Stimulated activated CD8-positive, alpha-beta memory T cell treated with anti-CD3 and anti-CD28 coated beads, Interleukin-7, amount 100 ng/mL, for 1 hour (primary cell): ENCODE measurements at places on chromosomes 1 and 21.

DNA sequence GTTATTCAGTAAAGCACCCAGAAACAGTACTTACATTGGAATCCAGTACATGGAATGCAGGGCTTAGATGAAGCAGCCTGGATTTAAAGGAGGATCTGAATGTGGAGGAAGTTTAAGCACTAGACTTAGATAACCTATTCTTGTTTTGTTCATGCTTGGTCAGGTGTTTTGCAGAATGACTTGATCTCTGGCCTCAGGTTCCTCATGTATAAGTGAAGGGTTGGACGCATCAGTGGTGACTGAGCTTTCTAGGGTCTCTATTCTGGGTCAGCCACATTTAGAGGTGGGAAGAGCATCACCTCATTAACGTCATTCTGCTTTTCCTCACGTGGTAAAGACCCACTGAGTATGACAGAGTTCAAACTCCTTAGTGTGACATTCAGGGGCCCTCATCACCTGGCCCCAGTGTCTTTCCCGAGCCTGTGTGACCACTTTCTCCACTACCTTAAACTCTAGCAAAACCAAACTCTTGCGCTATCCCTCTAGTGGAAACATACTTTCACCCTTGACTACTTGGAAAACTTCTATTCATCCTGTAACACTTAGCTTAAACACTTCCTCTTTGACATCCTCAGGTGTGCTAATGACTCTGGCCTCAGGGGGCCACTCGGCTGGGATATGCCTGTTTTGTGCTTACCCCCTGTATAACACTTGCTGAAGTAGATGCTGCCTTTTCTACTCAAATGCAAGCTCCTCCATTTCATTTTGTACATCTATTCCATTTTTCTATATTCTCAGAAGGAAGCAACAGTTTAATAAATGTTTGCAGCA is 871 bp upstream of the ERICH3 start:
- DNase-seq = no peak

- no peak for DNase-seq
These were observed 41.0 kb upstream of the USP25 start for GRCh38 chr21:15688809-15689208.

DNA sequence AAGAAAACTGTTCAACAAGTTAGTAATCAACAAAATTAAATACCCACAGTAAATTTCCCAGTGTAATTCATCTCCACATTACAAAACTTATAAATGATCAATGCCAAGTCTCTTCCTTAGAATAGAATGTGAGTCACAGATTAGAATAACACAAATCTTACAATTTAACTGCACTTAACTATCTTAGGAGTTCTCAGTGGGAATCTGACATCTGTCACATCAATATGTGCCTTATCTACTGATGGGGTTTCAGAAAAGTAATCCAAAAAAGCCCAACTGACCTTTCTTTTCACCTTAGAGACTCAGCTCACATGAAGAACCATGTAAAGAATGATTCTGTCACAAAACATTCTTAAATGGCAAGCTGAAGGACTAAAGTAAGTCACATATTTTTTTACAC is 141.4 kb downstream of the RERE start:
- DNase-seq = no peak

DNA sequence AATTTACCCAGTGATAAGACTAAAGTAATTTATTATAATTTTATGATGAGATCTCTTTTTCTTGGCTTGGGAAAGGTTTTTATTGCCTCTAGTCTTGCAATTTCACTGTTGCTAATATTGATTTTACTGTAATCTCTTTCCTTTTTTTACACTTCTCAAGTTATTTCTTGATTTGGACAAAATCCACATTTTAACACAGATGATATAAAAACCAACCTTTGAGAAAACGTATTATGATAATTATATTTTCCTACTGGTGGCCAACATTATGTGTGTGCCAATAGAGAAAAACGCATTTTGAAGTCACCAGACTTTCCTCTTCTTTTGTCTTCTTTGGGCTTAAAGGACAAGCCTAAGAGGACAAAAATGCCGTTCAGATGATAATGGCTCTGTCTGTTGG is 314.9 kb downstream of the PRDM2 start:
- no peak for DNase-seq

DNA sequence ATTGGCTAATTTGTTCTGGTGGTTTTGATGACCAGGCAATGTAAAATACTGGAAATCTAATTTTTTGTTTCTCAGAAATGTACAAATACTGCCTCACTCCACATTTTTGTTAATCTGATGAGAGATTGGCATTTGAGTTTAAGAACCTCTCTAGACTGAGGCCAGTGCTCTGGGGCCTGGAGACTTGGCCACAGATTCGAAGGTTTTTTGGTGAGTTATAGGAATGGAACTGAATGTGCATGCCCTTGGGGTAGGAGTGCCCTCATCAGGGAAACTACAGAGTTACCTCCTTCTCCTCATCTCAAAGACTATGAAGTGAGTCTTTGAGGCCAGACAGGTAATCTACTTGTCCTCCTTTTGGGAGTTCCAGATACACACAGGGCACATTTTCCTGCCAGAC is 347.9 kb downstream of the LTN1 start:
- no peak for DNase-seq

GRCh38 chr21:37060296-37060695 is 12.6 kb downstream of the PIGP start:
- no peak for DNase-seq

DNA sequence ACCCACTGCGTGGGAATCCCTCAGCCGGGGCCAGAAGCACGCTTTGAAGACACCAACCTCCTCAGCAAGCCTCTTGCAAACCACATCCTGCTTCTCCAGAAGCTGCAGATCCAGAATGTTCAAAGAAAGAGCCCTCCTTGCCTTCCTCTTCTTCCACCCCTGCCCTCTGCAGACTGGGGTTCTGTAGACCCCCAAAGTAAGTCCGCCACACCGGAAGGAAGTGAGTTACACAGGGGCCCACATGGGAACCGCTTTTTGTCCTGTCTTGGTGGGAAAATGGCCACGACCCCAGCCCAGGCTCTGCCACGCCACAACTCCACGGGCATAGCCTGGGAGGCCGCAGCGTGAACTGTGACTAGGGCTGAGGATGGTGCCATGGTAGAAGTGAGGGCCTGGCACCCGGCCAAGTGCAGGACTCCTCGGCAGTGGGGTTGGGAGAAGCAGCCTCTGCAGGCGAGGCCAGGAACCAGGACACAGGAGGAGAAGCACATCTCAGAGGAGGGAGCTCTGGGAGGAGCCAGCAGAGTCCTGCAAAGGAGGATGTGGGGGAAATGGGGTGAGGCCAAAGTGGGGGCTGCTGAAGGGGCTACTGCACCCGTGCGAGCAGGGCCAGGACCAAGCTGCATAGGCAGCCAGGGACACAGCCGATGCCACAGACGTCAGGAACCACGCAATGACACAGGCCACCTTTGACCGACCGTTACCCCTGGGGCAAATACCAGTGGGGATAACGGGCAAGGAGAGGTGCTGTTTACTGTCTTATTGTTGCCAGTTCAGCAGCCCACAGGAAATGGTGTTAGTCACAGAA is 30.9 kb downstream of the PDE9A start:
- DNase-seq = no peak
